ENCODE measurements at places on chromosomes 7 and 10.

DNA sequence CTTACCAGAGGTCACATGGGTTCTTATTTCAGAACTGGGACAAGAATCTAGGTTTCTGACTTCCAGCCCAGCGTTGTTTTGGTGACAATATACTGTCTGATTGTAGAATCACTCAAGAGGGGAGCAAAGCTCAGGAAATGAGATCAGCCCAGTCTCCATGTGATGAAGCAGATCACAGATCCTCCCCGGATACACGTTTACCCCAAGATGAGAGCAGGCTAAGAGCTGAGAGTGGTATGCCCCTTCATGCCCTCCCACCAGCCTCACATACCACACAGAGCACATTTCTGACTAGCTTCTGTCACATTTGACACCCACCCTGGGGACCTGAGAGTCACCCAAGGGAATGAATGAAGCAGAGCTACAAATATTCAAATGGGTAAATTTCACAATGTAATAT lies 27.1 kb upstream of the PRKCQ start:
- DNase-seq: peak; percentile 62

DNA sequence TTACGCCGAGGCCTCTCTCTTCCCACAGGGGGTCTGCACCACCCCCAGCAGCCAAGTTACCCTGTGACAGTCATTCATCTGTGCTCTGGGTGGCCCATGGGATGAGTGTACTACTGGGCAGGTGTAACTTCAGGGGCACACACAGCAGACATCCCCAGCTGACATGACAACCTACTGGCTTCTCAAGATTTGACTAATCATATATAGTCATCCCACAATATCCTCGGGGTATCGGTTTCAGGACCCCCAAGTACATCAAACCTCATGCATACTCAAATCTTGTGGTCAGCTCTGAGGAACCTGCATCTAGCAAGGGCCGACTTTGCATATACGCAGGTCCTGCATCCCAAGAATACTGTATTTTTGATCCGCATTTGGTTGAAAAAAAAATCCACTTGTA lies 336.9 kb upstream of the C7orf33 start:
- no peak for DNase-seq

DNA sequence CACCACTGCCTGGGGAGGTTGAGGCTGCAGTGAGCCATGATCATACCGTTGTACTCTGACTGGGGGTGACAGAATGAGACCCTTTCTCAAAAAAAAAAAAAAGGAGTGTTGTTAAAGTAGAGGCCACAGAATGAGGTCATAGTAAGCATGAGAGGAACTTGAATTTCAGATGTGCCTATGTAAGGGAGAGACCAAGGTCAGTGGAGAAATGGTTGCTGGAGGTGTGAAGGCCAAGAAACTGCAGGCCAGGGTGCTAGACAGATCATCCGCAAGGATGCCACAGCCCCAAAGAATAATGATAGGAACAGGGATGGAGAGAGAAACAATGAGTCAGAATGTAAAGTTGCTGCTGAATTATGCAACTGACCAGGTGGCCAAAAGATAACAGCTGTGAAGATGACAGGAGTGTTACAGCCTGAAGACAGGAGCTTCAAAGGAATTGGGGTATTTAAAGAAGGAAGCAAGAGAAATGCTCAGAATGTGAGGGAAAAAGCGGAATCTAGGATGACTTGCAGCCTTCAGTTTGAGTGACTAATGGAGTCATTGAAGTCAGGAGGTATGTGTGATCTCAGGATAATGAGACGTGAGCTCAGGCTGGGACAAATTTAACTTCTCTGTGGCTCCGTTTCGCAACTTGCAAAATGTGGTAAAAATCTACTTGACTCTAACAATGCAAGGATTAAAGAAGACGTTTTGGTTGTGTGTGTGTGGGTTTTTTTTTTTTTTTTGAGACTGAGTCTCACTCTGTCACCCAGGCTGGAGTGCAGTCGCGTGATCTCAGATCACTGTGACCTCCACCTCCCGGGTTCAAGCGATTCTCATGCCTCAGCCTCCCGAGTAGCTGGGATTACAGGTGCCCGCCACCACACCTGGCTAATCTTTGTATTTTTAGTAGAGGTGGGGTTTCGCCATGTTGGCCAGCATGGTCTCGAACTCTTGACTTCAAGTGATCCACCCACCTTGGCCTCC lies 22.2 kb downstream of the TYW1B start:
- DNase-seq: no peak

GRCh38 chr10:132036153-132036886 lies 29.4 kb upstream of the JAKMIP3 start:
- no peak for DNase-seq

DNA sequence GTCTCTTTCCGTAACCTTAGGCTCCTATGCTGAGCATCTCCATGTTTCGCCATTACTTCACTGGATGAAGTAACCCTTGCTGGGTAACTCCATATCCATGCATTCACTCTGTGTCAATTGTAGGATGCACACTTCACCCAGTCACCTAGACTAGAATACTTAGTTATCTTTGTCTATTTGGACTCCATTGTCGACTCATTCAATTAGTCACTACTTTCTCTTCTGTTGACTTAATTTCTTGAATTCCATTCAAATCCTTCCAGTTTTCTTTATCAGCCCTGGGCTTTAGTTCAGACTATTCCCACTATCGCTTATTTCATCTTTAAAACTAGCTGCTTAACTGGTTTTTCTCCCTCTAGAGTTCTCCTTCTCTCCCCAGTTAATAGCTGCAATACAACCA lies 111.3 kb upstream of the TNS3 start:
- DNase-seq: no peak

DNA sequence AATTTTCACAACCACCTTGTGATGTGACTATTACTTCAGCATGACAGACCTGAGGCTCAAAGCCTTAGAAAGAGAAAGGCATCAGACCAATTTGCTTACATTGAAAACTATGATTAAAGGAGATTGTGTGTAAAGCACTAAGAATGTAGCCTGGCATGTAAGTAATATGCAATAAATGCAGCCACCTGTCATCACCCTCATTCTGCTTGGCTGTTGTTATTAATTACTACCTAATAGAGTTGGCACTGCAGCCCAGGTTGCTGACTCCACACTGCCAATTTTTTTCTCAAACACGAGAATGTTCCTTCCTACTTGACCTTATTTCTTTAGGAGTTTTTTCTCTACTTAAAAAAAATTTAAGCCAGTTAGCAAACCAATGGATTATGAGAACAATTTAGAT lies 61.2 kb upstream of the NPVF start:
- DNase-seq: no peak

GRCh38 chr7:108660465-108660864 lies 90.8 kb downstream of the DNAJB9 start:
- DNase-seq: no peak

- no peak for DNase-seq
Observed at GRCh38 chr7:26398756-26399509, 107.3 kb downstream of the SNX10 start.

GRCh38 chr10:71252220-71252619 lies 39.9 kb downstream of the UNC5B start:
- DNase-seq: no peak

DNA sequence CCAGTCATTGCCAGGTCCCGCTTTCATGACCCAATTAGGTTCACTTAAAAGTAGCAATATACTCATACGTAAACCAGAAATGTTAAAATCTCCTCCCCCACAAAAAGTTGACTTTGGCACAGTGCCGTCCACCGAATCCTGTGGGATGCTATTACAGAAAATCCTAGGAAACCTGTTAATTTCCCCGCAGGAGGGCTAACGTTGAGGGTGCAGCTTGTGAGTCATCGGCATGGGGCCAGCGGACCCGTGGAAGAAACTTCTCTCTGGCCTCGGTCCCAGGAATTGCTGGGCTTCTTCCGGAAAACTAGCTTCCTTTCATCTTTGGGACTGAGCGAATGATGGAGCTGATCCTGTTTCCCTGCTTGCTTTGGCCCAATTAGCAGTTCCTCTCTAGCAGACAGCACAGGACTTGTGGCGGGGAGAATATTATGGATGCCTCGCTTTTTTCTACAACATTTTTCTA lies 13.5 kb downstream of the CRYGN start:
- no peak for DNase-seq

- no peak for DNase-seq
Observed at GRCh38 chr7:134602881-134603451, 43.7 kb upstream of the BPGM start.

GRCh38 chr10:114665406-114665805 lies 7.3 kb upstream of the ABLIM1 start:
- DNase-seq: no peak
